A549 treated with GW870086 at 1 μM for 4 hours (cell line): ENCODE measurements at places on chromosomes 7 and 10. TPM values are rescaled to one million over a fixed set of nuclear protein-coding genes. Genes with fewer than 3 reads are reported as not detected.

The ITIH5 gene
- total RNA-seq, result 0.08 to 0.26 TPM (median 0.09 TPM) in 5 replicates

The PDE6C gene
- total RNA-seq, result not detected in 5 replicates

The UCN3 gene
- not detected in 5 replicates for total RNA-seq

The GHITM gene
- total RNA-seq, result 201 to 214 TPM (median 204 TPM) in 5 replicates

The PDK4 gene
- 6.8 to 10.4 TPM (median 10.3 TPM) in 5 replicates for total RNA-seq

The CAMK2B gene
- 0.09 to 0.34 TPM (median 0.14 TPM) in 5 replicates for total RNA-seq

The NAT16 gene
- 0.06 to 0.25 TPM (median 0.11 TPM) in 5 replicates for total RNA-seq

The CABCOCO1 gene
- total RNA-seq, result 0.30 to 1.2 TPM (median 0.36 TPM) in 5 replicates

The ENKUR gene
- 0.12 to 0.29 TPM (median 0.21 TPM) in 5 replicates for total RNA-seq

The TMEM229A gene
- not detected in 5 replicates for total RNA-seq
